Central memory CD4-positive, alpha-beta T cell (primary cell): ENCODE measurements at places on chromosomes 1 and 21.

- no peak for DNase-seq
Observed at GRCh38 chr1:220914283-220915116, 35.3 kb downstream of the HLX start.

DNA sequence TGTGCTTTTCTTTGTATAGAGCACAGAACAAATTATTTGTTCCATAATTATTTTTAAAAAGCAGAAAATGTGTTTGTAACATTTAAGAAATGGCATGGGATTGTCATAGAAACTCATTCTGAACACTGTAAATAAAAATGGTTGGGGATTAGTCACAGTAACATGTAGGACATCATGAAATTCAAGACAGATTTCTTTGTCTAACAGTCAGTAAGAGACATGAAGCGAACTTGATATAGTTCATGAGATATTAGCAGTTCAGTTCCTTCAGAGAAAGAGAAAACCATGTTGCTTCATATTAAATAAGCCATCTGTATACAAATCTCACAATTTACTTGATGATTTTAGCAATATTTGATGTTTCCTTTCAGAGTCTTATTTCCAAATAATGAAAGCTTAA is 19.7 kb downstream of the NFIA start:
- no peak for DNase-seq

DNA sequence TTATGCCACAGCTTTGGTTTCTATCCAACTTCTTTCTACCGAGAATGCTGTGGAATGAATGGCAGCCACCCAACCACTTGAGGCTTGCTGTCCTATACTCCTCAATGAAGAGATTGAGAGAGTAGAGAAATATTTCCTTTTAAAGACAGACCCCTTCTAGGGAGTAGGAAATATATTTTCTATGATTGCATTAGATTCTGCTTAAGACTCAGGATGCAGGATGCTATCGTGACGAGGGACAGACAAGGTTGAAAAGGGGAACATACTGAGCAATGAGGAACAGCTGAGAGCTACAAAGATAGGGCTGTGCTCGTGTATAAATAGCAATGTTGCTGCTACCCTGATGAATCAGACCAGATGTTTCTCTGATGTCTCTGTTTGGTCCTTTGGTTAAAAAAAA is 7.1 kb upstream of the RASAL2 start:
- DNase-seq = no peak

DNA sequence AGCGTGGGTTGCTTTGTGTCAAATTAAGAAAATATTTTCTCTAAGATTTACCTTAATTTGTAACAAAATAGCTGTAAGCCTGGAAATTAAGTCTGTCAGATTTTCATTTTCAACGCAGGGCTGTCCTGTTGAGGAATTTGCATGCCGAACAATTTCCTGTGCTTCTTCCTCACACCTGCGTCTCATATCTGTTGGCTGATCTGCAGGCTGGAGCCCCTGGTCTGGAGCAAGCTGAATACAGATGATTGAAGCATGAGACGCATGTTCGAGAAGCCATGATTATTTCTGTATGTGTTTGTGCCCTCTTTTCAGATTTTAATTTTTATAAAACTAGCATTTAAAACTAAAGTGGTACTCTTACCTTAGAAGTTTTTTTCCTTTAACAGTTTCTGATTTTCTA is 9.8 kb downstream of the MIXL1 start:
- DNase-seq = no peak

DNA sequence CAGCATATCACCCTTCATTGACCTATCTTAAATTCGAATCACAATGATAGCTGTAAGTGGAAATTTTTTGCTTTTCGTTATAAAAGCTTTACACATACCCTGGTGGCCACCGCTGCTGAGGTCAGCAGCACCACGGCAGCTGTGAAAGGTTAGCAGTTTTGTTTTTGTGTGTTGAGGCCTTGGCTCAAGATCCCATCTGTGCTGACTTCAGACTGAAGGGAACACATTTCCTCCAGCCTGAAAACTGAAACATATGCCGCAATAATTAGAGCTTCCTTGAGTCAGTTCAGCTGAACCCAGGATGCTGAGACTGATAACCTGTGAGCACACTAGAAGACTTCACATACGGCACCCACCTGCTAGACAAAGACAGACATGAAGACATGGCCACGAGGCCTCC is 103.0 kb downstream of the SMYD3 start:
- no peak for DNase-seq

DNA sequence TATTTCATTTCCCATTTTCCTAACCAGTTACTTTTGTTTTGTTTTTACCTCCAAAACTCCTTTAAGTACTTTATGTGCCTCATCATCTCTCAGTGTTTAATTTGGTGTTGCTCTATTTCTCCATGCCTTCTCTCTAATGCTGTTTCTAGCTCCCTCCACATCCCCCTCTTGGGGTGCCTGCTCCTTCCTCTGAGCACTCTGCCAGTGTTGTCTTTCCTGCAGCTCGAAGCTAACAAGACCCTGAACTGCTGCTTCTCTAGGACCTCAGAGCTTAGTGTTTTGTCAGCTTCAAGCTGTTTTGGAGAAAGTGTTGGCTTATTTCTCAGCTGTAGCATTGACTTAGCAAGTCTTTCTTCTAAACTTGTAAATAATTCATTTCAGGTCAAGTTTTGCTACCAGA is 290.6 kb downstream of the DPYD start:
- DNase-seq = no peak

- DNase-seq = peak; percentile 19
Observed at GRCh38 chr1:155910621-155911121, 478 bp downstream of the RIT1 start.

DNA sequence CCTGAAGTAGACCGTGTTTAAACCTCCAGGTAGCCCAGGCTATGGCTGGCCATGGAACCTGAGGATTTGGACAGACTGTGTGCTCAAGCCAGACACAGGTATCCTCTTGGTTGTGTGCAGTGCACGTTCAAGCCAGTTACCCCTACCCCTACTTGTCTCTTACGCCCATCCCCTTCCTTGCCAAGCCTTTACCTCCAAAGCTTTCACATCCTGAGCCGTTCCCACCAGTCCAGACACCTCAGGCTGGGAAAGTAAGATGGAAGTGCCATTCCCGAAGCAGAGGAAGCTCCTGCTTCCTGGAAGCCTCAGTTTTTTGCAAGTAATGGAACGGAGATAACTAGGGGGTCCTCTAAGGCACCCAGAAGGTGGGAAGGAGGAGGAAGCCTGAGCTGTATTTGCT is 41.5 kb upstream of the HMGB4 start:
- DNase-seq = no peak

GRCh38 chr1:244964112-244964971 is 100.0 kb upstream of the HNRNPU start:
- no peak for DNase-seq

GRCh38 chr1:70504821-70505193 is 93.7 kb downstream of the CTH start:
- DNase-seq = no peak

- no peak for DNase-seq
Observed at GRCh38 chr1:89545264-89546038, 20.8 kb downstream of the LRRC8B start.

- no peak for DNase-seq
Observed at GRCh38 chr1:202279806-202280205, 61.9 kb downstream of the UBE2T start.

GRCh38 chr1:180947499-180947885 is 34.8 kb downstream of the KIAA1614 start:
- no peak for DNase-seq

DNA sequence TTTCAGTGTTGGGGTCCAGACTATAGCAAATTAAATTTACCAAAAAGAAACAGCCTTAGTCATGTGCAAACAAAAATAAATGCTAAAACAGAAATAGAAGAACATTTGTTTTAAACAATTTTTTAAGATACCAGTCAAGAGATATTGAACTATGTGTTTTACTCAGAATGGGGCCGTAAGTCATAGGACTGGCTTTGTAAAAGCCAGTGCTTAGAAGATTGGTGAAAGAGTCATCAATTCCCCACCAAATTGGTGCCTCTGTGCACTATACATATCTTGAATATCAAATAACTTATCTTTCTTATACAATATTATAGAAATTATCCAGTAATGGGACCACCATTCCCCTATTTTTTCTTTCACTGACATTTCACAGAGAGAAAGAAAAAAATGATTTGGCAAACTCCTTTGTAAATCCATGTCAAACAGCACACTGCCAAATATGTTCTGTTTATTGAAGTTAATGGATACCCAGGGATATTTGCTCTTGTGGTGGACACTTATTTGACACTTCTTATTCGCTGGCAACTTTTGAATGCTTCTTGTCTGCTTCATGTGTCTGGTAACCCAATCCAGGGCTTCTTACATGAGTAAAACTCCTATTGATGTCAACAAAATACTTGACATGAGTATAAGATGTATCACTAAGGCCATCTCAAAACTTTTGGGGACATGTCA is 145.7 kb upstream of the PKN2 start:
- DNase-seq = no peak
